ENCODE measurements at places on chromosomes 7 and 10.

DNA sequence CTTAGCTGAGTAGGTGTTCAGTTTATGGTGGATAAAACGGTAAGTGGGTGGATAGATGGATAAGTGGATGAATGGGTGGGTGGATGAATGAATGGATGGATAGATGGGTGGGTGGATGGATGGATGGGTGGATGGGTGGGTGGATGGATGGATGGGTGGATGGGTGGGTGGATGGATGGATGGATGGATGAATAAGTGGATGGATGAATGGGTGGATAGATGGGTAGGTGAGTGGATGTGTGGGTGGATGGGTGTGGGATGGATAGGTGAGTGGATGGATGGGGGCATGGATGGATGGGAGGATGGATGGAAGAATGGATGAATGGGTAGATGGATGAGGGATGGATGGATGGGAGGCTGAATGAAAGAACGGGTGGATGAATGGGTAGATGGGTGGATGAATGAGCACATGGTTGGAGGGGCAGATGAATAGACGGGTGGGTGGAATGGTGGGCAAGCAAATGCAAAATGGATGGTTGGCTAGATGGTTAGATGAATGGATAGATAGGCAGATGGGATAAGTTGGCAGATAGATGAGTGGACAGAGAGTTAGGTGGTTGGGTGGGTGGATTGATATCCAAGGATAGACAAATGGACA is 25.7 kb downstream of the ELN start:
- no peak for DNase-seq

GRCh38 chr10:11304906-11305585 is 287.4 kb downstream of the CELF2 start:
- no peak for DNase-seq

DNA sequence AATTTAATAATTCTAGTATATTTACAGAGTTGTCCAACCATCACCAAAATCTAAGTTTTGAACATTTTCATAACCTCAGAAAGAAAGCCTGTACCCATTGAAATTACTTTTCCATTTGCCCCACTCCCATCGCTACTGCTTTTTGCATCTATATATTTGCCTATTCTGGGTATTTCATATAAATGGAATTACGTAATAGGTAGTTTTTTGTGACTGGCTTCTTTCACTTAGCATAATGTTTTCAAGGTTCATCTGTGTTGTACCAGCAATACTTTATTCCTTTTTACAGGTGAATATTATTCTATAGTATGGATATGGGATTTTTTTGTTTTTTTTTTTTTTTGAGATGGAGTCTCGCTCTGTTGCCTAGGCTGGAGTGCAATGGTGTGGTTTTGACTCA is 22.6 kb downstream of the KIF11 start:
- no peak for DNase-seq

DNA sequence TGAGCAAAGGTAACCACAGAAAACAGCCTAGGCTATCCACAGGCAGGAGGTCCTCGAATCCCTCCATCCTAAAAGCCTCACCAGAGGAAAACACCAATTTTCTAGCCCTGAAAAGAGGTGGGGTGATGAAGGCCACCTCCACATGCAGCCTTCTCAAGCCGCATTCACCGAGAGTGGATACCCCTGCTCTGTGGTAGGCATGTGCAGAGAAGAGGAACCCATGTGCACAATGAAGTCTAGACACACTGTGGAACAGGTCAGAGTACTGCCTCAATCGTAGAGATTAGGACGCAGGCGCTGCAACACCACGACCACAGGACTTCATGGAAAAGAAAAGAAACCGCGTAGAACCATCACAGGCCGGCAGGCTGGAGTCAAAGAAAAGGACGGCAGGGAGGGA is 38.8 kb downstream of the GRB10 start:
- no peak for DNase-seq

- DNase-seq = no peak
Observed at GRCh38 chr10:11243425-11244222, 226.0 kb downstream of the CELF2 start.

GRCh38 chr7:348962-349743 is 59.2 kb downstream of the FOXL3 start:
- no peak for DNase-seq

DNA sequence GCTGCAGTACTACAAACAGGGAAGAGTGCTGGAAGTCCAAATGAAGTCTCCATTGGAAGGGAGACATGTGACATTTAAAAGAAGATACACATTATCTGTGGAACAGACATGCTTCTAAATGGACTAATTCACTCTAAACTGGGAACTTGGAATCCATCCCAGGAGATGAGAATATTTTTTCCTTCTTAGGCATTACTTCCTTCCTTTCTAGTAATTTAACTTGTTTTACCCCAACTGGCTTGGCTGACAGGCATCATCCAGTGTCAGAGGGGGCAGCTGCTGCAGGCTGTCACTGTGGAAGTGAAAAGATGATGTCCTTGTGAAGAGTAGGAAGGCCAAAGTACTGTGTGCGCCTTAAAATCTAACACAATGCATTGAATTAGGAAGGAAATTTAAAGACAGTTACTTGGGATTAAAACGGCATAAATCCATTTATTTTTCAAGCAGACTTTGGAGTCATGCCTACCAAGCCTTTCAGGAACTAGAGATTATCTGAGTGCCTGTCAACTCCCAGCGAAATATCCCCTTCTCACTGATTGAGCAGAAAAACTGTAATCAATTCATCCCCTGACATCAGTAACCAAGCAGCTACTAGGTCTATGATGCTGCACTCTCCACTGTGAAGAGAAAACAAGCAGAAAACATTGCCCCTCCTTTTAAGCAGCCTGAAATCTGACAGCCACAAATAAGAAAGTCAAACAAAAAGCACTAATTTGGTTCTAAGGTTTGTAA is 161.2 kb downstream of the DGKI start:
- DNase-seq = no peak

GRCh38 chr10:80518143-80518806 is 19.4 kb upstream of the SH2D4B start:
- DNase-seq = no peak

DNA sequence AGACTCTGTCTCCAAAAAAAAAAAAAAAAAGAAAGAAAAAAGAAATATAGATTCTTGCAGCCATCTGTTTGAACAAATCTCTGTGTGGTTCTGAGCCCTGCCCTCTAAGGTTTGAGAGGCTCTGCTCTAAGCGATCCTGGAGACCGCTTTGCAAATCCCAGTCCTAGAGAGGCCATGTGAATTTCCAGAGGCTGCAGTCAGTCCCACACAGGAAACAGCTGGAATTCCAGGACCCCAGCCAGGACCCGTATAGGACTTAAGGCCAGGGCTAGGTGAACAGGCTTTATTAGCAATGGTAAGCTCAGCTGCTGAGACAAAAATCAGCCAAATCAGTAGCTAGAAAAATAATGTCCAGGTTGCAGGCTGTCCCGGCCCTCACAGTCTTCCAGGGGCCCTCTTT is 154.8 kb downstream of the RPS24 start:
- no peak for DNase-seq

Measured in stimulated activated CD8-positive, alpha-beta memory T cell treated with anti-CD3 and anti-CD28 coated beads, Interleukin-4, amount 100 ng/mL, for 1 hour (primary cell).